ENCODE measurements at places on chromosomes 6 and 20. TPM values are rescaled to one million over a fixed set of nuclear protein-coding genes. Genes with fewer than 3 reads are reported as not detected.

RSPH3 gene
- polyA plus RNA-seq: 3.2 TPM

DNA sequence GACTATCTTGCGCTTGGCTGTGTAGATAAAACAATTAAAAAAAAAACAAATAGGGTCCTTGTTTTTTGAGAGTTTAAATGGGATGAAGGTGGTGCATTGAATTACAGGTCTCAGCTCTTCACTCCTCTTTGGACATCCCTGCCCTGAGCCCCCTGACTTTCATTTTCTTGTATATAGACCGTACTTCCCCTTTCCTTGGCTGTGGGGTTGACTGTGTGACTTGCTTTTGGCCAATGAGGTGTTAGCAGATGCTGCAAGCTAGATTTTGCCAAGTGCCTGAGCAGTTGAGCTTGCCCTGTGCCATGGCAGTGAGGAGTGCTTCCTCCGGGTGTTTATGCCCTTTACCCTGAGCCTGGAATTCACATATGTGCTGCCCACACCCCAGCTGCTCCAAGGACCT lies 386.1 kb upstream of the ZFP64 start:
- no peak for DNase-seq

ZNF311 gene
- 2.4 TPM for polyA plus RNA-seq

GRCh38 chr6:143449714-143450452 lies 612 bp downstream of the ADAT2 start:
- DNase-seq: peak; percentile 10

LHFPL5 gene
- not detected for polyA plus RNA-seq

DNA sequence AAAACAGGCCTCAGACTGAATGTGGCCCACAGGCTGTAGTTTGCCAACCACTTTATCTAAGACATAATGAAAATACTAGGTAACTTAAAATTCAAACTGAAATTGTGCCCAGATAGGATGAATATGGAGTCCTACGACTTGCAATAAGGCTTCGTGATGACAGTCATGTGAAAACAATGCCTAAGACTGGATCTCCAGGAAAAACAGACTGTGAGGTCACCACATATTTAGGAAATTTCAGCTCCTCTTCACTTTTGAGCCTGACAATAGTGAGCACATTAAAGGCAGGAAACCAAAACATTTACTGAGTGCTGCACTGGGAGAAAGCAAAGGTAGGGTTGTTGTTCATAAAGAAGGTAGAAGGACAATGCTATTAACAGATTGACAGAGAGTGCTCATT lies 50.0 kb downstream of the RTN4IP1 start:
- DNase-seq: no peak
